ENCODE measurements at places on chromosomes 2 and 18.

GRCh38 chr2:143477714-143478443, 348.7 kb downstream of the ARHGAP15 start:
- DNase-seq, result no peak

GRCh38 chr2:86274265-86274917, 63.0 kb downstream of the REEP1 start:
- DNase-seq, result no peak

- DNase-seq, result no peak
Observed at GRCh38 chr2:233593201-233593600, 24.2 kb upstream of the UGT1A8 start.

DNA sequence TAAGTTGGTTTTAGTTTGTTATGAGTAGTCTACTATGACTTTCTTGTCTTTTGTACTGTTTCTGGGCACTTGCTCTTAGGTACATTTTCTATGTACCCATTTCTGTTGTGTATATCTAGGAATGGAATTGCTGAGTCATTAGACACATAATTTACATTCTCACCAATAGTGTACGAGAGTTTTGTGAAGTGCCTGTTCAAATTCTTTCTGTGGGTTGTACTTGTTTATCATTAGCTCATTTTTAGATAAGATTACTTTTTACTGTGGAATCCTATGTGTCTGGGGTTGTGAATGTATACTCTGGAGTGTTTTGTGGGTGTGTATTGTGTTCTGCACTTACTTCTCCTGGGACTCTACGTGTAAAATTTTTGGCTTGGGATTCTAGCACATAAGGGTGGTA, 36.6 kb upstream of the CD28 start:
- no peak for DNase-seq

DNA sequence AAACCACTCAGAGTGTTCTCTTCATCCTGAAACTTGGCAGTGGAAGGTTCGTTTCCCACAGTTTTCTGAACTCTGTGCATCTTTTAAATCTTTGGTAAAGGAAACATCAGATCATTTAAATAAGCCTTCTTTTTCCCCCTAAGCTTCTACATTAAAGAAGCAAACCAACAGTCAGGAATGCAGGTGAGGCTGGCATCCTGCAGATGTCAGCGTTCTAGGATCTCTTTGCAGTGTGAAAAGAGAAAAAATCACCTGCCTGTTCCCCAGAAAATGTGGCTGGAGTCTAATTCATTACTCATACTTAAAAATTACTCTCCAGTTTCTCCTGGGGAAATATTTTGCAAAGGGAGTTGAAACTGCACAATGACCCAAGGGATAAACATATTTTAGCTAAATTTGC, 64.5 kb upstream of the ZCCHC2 start:
- DNase-seq, result no peak

GRCh38 chr2:71492112-71492511, 38.8 kb downstream of the DYSF start:
- DNase-seq, result no peak

- DNase-seq, result no peak
Observed at GRCh38 chr2:68762100-68762499, 27.5 kb downstream of the ARHGAP25 start.

DNA sequence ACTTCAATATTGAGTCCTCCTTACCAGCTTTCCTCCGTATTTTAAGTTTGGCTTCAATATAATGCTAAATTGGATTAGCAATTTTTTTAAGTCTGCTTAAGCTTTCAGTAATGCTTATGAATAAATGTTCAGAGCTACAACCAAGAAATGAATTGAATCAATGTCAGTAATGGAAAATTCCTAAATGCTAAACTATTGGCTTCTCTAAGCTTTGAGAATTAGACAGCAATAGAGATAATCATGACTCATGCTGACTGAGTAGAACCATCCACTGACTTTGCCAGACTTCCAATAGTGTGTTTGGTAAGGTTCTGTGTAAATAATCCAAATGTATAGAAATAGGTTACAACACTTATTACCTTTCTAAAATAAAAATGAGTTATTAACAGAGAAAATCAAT, 8.9 kb upstream of the PDE1A start:
- no peak for DNase-seq

DNA sequence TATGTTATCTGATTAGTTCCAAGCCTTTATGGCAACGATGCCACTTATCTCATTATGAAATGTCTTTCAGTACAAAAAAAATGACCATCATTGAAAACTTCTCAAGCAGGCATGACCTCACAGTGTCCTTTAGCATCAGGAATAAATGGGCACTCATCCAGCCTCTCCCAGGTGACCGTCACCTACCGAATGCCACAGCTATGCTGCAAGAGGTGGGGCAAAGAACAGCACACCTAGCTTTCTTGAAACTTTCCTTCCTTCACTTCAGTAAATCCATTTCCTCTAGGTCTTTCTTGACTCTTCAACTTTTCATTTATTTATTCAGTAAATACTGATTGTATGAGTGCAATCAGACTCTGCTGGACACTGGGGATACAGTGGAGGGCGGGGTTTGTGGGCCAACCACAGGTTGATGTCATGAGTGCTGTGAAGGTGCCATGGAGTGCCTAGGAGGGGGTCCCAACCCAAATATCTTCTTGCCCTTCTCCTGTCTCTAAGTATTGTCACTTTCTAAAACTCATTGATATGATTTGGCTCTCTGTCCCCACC, 54.3 kb upstream of the HK2 start:
- no peak for DNase-seq

GRCh38 chr2:178909507-178909906, 102.3 kb upstream of the TTN start:
- DNase-seq, result no peak

DNA sequence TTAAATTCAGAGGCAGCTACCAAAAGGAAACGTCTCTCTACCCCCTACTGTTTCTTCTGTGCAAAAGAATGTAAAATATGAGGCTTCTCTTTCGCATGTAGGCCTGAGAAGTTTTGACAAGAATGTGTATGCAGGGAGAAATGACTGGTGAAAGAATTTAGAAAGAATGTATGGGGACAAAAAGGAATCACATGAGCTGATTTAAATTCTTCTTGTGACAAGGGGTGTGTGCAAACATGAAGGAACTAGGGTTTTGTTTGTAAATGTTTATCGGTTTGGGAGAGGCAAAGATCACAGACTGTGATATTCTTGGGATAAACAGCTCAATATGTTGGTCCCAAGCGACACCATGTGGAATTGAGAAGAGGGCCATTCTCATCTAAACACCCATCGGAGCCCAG, 345.2 kb upstream of the VRK2 start:
- DNase-seq, result no peak

DNA sequence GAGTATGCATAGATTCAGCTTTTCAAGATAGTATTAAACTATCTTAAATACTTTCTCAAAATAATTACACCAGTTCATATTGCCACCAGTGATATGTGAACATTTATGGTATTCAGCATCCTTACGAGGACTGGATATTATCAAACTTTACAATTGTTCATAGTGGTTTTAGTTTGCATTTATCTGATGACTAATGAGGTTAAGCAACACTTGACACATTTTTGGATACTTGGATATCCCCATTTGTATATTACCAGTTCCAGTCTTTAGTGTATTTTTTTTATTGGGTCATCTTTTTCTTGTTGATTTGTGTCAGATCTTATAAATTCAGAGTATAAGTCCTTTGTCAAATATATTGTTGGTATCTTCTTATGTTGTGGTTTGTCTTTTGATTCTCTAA, 128.4 kb downstream of the ASXL3 start:
- no peak for DNase-seq

GRCh38 chr2:27085673-27086089, 891 bp upstream of the KHK start:
- no peak for DNase-seq

GRCh38 chr2:41892476-41892875, 155.3 kb upstream of the PKDCC start:
- DNase-seq, result no peak

Measured in activated CD8-positive, alpha-beta memory T cell treated with anti-CD3 and anti-CD28 coated beads for 1 hour (primary cell).